ENCODE measurements at places on chromosomes 16 and 17.

DNA sequence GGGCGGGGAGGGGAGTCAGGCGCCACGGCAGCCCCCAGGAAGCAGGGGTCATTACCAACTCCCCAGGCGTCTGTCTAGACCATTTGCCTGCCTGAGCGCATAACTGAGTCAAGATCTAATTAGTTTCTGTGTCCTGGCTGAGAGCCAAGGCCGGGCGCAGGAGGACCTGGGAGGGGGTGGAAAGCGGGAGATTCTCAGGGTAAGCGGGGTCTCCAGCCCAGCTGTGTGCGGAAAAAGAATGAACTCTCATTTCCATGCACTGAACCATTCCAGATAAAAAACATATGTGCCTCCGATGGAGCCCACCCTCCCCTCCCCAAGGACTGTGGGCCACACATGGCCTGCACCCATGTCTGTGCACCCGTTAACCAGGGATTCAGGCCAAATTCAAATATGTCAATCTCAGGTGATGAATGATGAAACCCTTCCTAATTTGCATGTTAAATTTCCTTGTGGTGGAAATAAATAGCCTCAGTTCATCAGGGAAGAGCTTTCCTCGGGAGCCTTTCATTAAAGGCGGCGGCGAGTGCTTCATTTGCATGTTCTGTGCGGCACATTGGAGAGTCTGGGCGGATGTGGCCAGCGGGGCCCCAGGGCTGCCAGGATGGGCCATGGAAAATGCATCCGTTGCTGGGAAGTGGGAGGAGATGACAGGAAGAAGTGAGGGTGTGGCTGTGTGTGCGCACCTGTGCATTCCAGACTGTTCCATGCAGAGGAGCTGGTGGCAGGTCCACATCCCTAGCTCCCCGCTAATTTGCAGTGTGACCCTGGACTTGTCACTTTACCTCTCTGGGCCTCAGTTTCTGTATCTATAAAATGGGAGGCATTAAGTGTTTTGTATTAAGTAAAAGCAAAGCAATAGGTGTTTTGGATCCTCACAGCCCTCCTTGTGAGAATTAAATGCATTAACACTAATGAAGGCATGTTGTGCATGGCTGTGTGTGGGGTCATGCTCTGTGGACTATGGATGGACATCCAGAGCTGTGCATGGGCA, 151.1 kb downstream of the SDK2 start:
- peak; percentile 84 for DNase-seq

DNA sequence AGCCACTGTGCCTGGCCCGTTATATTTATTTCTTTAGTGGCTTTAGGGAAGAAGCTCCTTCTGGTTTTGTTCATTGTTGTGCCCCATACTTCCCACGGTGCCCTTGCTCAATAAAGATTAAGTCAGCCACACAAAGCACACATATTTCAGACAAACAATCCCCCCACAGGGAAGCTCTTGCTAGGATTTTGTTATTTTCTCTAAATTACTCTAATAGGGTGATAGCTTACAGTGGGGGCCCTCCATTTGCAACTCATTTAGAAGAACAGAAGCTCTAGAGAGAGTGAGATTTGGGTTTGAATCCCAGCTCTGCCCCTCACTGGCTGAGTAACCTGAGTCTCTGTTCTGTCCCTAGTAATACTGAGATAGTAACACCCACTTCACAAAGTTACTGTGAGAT, 499.9 kb downstream of the GRIN2A start:
- no peak for DNase-seq

DNA sequence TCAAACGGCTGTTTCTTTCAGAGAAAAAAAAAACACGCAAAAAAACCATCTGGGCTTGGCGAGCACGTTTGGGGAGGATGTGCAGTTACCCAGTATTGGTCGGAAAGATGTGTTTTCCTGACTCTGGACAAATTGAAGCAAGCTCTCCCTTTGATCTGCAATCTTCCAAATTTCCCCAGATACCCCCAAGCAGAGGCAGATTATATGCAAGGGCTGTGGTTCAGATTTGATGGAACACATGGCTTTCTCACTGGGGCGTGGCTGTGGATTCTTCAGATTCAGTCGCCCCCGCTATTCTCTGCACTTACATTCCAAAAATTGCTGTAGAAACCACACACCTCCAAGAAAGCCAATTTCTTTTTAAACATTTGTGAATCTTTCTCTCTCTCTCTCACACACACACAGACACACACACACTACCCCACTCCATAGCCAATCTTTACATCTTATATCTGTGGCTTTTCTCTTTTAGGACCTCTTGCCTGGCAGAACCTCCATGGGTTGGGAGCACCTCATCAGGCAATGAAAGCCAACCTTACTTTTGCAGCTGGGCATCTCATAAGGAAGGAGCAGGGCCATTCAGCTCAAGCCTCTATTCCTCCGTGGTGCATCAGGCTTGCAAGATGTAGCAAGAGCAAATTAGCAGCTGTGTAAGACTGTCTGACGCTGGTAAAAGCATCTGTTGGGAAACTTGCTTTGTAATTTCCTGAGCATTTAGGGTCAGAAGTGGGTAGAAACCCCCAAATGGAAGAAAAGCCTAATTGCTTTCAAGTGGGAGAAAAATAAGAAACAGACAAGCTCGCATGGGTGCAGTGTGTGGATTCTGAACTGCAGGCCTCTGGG, 103.9 kb upstream of the FAM20A start:
- DNase-seq, result no peak

- no peak for DNase-seq
Observed at GRCh38 chr17:45288825-45289224, 26.9 kb upstream of the SPATA32 start.
